ENCODE measurements at places on chromosomes 7 and 10.

DNA sequence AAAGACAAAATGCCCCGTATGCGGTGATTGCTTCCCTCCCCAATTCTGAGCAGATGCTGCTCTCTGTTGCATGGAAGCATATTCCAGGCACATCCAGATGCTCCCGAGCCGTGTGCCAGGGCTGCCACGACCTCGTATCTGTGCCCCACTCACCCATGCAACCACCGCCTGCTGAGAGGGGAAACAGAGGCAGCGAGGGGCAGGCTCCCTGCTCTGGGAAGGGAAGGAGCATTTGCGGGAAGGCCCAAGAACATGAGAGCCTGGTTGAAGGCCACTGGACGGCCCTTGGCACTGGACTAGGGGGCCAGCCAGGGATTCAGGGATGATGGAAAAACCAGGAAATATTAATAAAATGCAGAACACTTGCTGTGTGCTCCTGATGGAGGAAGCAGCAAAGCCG is 89.4 kb downstream of the CTBP2 start:
- DNase-seq, result no peak

DNA sequence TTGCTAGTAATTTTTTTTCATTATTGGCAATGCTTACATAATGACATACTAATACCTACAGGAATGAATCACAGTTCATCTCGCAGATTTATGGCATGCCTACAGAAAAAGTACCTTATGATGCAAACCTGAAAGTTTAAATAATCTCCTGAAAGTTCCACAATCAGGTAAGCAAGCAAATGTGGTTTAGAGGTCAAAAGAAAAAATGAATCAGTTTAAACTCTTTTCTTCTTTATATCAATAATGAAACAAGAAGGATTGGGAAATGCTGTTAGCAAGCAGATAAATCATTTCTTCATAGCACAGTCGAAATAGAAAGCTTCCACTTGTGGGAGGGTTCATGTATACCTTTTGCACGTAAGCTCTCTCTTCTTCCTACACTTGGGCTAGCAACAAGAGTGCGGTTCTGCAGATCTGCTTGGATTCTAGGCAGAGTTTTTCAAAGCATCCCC is 53.7 kb upstream of the MTPN start:
- DNase-seq, result no peak

DNA sequence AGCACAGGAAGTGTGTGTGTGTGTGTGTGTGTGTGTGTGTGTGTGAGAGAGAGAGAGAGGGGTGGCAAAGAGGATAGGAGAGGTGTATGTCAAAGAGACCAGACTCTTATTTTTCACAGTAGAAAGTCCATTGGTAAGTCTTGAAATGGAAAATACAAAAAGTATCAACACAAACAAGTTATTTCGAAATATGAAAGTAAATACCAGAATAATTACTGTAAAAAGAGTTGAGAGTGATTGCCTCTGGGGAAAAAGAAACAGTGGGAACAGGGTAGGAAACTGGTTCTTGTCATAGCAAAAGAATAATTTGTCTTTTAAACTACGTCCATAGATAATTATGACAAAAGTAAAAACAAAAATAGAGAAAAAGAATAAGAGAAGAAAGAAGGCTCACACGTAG is 29.0 kb upstream of the EIF5AL1 start:
- no peak for DNase-seq

DNA sequence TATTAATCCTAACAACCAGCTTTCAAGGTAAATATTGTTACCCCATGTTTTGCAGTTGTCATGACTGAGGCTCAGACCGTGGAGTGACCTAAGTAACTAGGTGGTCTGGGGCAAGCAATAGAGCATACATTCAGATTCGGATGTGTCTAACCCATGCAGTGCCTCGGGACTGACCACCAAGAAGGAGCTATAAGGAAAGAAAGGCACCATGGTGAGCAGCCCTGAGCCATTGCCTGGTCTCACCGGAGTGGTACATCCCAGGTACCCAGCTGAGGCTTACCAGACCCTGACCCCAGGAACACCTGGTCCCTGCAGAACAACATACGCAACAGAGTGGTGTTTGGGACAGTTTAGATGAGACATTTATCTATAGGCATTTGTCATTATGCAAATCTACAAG is 175.5 kb upstream of the ZMIZ1 start:
- no peak for DNase-seq

- DNase-seq, result no peak
Observed at GRCh38 chr10:3848005-3848774, 63.2 kb upstream of the KLF6 start.

- no peak for DNase-seq
Observed at GRCh38 chr7:97847791-97848190, 24.4 kb downstream of the ASNS start.

GRCh38 chr7:25007668-25008067 is 27.7 kb upstream of the OSBPL3 start:
- DNase-seq, result no peak

GRCh38 chr7:21946222-21946709 is 567 bp upstream of the CDCA7L start:
- DNase-seq, result peak; percentile 20

DNA sequence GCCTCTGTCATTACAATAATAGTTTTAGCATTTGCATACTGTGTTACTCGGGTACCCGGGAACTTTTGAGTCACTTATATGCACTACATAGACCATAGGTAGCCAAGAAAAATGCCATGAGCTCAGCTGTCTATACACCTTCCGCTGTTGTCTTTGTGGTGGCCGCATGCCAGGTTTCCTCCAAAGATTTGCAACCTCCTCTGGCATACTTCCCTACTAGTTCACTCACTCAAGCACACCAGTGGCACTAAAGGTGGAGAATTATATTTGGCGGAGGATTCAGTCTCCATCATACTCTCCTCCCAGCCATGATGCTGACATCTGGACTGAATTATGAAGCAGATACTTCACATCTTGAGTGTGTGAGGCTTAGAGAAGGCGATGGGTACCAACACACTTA is 35.6 kb upstream of the GRB10 start:
- DNase-seq, result no peak

DNA sequence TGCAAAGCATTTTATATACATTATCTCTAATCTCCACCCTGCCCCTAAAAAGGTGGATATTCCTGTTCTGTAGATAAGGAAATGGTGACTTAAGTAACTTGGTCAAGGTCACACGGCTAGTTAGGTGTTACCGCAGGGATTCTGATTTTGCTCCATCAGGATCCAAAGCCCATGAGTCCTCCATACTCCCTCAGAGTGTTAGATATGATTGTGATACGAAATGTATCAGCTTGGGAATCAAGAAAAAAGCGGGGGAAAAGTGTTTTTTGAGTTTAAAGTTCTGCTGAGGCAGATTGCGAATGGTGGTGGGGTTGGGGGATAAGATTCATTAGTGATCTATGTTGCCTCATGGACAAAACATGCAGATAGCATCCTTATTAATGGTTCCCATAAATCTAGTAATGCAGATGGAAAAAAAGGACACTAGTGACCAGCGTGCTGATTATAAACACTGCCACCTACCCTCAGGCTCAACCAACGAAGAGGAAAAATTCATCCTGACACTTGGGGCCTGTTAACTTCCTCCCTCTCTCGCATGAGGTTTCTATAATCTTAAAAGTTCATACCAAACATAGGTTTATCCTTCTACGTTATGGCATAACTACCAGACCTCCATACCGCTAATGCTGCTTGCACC is 2.3 kb downstream of the ICA1 start:
- DNase-seq, result no peak

DNA sequence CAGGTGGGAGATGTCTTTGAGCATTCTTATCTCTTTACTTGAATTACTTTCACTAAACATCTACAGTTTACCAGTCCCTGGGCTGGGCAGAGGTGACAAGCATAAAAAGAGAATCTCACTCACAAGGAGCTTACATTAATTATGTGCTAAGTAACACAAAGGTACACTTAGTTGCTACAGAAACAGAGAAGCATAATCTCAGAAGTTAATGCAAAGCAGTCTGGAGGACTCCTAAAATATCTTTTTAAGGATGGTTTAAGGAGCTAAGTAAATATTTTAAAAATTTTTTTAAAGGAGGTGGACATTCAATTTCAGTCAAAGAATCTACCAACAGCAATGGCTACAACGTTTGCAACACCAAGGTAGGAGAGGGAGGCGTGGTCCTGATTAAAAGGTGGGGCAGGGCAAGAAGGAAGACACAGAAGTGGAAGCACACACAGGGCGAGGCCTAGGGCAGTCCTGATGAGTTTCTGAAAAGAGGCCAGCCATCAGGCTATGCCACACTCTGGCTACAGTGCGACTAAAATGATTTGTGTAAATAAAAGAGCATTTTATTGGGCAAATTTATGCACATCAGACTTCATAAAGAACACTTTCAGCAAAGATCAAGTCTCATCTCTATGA is 5.3 kb downstream of the LARP4B start:
- no peak for DNase-seq

GRCh38 chr7:134997214-134997885 is 11.0 kb downstream of the AGBL3 start:
- no peak for DNase-seq

- no peak for DNase-seq
Observed at GRCh38 chr7:50461695-50462094, 11.5 kb upstream of the FIGNL1 start.

- DNase-seq, result no peak
Observed at GRCh38 chr10:110851020-110851612, 20.6 kb upstream of the PDCD4 start.

- no peak for DNase-seq
Observed at GRCh38 chr10:29584436-29584835, 50.3 kb downstream of the SVIL start.

DNA sequence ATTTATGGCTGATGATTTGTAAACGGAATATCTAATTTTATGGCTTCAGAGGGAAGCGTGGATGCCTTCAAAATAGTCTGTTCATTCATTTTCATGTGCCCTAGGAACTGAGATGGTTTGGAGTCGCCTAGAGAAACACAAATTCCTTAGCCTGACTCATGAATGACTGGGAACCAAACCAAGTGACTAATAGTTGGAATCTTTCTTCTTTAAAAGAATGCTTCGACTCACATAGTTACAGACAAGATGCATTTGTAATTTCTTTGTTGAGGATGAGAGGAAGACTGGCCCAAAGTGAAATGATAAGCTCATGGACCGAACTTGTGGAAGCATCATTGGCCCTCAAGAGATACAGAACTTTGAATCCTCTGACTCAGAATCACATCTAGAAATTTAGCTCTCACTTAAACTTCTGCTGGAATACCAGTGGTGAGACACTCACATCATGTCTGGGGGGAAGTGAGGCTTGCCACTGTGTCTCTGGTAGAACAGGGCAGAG is 1107.2 kb downstream of the NRG3 start:
- DNase-seq, result peak; percentile 7

- DNase-seq, result no peak
Observed at GRCh38 chr7:135664046-135664589, 1.8 kb downstream of the STMP1 start.

- peak; percentile 15 for DNase-seq
Observed at GRCh38 chr10:111076682-111077478, at the start of gene ADRA2A. Gene ADRA2A, plus strand, starts transcription at chr10:111077029. Its CDS starts 968 bp downstream, at chr10:111077997.

- DNase-seq, result no peak
Observed at GRCh38 chr7:35761871-35762677, 38.8 kb upstream of the SEPTIN7 start.

DNA sequence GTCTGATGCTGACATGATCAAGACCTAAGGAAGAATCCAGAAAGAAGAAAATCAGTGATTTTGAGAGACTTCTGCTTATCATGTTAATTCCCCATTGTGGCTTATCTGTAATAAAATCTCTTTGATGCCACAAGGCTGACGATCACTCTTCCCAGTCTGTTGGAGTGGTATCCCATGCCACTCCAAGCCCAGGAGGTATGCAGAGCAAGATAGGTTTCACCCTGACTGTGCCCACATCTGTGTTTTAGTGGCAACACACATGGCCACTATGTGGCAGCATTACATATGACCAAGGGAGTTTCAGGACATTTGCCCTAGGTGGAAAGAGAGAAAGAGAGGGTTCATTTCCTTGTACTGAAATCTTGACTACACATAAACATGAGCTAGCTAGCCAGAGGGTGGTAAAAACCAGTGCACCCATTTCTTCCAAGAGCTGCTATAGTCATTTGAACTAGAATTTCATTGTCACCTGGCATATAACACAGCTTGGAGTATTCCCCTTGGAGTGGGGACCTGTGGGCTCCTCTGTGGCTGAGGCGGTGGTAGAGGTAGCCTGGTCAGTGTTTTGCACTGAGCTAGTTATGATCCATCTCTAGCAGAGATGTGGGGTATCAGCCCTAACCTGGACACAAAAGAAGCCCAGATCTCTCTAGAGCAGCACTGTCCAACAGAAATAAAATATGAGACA is 20.8 kb downstream of the LAMB4 start:
- DNase-seq, result peak; percentile 33

DNA sequence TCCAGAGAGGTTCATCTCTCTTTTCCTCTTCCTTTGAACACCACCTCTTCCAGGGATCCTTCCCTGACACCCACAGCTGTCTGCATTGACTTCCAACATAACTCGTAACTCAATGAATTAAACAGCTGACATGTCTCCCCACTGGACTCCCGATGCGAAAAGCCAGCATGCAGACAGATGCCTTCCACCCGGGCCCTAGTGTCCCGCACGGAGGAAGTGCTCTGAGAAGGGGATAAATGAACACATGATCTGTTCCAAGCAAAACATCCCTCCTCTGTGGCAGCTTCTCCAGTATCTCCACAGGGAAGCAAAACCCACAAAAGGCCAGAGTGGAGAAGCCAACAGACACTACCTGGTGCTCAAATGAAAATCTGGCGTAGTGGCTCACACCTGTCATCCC is 28.3 kb downstream of the OGDHL start:
- DNase-seq, result no peak

- no peak for DNase-seq
Observed at GRCh38 chr7:2051707-2052656, 180.8 kb downstream of the MAD1L1 start.

- peak; percentile 55 for DNase-seq
Observed at GRCh38 chr7:95993380-95993779, 221.0 kb downstream of the DYNC1I1 start.

DNA sequence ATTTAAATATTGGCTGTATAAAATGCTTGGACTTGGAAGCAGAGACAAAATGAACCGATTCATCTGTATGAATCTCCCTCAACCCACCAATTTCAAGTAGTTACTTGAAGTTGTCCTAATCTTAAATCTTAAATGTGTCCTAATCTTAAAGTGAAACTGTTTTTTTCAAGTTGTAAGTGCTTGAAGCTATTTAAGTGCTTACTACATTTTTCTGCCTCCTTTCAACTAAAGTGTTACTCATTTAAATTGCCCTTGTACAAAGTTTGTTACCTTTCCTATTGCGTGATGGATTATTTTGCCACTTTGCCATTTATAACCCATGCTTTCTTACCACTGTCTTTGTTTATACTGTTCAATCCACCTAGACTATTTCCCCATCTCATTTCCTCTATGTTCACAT is 2.8 kb downstream of the BCAP29 start:
- no peak for DNase-seq

DNA sequence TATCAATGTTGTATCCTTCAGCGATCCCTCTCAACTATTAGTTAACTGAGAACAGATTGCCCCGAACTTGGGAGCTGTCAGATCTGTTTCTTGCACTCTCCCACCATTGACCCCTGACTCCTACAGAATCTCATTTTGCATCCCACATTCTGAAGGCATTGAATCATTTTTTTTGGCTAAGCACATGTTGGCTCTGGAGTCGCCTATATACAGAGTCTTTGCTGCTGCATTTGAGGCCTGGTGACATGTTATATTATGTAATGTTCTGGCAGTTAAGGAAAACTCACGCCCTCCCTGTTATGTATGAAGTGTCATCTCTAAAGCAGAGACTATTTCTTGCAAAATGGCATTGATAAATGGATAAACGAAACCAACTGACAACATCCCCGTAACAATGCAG is 159.2 kb upstream of the ITGB1 start:
- no peak for DNase-seq
